Stimulated activated CD4-positive, alpha-beta T cell treated with anti-CD3 and anti-CD28 coated beads, Interleukin-4, amount 100 ng/mL, for 4 hours (primary cell): ENCODE measurements at places on chromosomes 13 and 19.

DNA sequence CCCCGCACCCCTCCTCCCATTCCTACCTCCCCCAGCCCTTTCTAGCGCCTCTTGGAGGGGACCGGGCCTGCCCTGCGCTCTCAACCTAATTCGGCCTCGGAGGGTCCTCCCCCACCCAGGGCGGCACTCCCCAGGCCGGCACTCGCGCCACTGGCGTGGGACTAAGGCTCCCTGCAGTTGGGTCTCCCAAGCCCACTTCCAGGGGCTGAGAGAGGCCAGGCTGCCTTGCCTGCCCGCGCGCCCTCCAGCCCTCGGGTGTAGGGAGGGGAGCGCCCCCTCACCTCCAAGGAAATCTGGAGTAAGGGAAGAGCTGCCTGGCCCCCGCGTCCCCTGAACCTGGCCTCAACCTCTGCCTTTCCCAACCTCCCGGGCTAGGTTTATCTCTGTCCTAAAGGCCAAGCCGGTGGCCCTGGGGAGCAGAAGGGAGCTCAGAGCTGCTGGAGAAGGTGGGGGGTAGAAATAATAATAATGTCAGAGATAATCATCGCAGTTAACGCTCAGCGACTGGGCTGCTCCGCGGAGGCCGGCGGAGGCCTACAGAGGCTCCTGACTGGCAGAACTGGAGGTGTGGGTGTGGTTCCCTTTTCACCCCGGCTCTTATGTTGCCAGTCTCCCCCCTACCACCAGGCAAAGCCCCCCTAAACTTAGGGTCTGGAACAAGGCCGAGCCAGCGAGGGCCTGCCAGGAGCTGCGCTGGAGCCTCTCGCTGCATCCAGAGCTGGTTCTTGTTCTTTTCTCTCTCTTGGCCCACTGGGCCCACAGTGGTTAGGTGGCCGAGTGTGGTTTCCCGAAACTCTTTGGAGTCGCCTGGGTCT lies 9.6 kb downstream of the ZIC2 start:
- no peak for DNase-seq

DNA sequence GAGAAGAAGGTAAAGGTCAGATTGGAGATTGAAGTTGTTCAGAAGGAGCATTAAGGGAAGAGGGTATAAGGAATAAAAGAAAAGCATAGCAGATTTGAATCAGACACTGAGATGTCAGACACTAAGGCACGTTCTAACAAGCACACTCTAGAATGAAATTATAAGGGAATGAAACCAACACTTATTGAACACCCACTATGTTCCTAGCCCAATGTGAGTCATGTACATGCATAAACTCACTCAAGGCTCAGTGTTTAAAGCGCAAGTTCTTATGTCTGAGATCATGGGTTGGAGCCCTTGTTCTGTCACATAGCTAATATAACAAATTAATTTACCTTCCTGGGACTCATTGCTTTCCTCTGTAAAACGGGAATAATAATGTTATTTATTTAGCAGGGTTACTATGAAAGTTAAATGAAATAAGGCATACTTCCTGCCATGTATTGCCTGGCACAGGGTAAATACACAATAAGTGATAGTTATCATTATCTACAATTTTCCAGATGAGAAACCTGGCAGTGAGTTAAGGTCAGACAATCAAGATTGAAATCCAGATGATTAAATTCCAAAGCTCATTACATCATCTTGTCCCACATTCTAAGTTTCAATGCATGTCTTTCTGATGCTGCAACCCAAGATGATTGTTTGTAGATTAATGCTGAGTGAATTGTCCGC lies 68.3 kb upstream of the DACH1 start:
- DNase-seq, result no peak

DNA sequence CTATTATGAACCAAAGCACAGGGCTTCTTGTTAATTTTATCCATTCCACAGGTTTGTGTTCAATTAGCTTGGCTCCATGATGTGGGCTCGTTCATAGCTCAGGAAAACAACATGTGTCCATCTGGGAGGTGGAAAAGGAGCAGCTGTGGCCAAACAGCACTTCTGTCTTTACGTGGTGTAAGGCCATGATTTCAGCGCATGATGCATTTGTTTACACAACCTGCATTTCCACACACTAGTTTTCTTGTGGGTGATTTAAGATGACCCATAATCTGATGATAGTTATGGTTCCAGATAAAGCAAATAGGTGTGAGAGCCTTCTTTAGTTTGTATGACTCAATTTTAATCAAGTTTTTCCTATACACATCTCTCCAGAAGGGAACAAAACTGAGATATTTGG lies 101.7 kb downstream of the TNFRSF19 start:
- DNase-seq, result no peak

- DNase-seq, result no peak
These were observed 168.2 kb downstream of the DNAJC15 start for GRCh38 chr13:43191546-43191945.

DNA sequence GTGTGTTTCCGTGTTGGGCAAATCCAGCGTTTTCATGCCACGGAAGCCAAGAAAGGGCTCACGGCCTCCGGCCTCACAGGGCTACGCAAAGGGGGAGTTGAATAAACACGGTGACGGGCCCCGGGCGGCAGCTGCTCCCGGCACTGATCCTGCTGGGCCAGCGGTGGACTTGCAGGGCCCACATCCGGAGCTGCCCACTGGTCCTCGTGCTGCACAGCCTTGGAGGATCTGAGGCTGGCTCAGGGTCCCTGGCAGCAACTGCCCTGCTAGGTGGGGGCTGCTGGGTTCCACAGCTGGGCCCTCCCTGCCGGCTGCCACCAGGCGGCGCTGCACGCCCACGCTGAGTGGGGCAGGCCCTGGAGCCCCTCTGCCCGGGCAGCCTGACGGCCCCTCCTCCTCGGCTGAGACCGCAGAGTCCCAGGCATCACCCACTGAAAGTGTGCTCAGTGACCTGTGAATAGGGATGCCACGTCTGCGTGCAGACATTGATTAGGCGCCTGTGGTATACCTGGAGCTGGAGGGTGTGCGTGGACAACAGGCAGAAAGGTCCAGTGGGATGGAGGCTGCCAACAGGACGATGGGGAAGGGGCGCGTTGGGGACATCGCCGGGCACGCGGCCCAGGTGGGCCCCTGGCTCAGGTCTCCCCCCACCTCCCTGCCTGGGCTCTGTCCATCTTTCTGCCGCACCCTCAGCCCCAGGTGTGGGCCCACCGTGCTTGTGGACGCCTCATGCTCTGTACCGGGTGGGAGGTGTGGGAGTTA lies 5.3 kb upstream of the HCN2 start:
- DNase-seq, result peak; percentile 67

GRCh38 chr19:38044267-38045111 lies 137.5 kb downstream of the SIPA1L3 start:
- no peak for DNase-seq

DNA sequence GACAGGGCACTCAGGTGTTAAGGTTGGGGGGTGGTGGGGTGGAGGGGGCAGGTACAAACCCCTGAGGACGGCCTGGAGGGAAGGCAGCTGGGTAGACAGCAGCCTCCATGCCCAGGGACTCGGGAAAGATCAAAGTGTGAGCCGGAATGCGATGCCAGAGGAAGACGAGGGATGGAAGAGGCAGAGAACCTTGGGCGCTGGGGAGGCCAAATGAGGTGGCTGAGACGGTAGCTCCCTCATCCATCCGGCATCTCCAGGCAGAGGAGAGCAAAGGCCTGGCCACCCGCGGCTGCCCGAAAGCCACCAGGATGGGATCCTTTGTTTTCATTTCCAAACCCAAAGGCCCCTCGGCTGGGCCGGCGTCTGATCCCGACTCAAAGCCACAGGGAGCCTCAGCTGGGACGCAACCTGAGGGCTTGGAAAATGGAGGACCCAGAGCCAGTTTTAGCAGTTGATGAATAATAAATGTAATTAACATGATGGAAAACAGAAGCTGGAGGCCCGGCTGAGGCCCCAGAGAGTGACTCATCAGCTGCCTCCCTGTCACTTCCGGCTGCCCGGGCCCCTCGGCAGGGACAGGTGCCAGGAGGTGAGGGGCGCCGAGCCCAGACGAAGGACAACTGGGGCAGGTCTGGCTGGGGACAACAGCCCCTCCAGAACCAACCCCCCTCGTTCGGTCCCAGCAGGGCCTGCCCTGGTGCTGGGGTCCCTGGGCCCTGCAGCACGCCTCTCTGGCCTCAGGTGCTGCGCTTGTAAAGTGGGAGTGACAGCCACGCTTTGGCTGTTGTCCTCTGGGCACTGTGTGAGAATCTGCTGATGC lies 61.6 kb downstream of the CEBPG start:
- DNase-seq, result no peak

GRCh38 chr19:58325311-58326022 lies 1.3 kb upstream of the ZSCAN22 start:
- DNase-seq, result peak; percentile 12

DNA sequence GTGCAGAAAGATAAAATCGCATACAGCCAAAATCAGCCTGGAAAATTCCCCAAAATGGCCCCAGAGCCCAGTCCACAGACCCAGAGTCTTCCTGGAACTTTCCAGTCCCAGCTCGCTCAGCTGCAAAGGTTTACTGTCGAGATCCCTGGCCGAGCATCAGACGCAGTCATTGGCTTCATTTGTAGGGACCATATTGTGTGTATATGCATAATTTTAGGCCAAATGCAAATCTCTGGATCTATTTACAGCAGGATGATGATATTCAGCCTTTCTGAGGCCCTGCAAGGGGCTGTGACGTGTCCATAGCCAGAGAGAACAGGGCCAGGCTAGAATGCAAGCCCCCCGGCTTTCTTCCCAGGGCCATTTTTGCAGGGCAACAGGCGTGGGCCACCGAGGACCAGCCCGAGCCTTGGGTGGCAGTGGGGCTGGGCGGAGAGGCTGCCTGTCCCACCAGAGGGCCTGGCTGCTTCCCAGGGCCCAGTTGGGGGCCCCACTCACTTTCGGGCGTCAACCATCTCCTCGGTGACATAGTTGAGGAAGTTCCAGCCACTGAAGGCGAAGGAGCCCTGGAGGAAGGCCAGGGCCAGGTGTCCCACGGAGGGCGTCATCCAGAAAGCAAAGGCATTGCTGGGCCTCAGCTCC lies 13.7 kb downstream of the SLC7A10 start:
- DNase-seq, result no peak

DNA sequence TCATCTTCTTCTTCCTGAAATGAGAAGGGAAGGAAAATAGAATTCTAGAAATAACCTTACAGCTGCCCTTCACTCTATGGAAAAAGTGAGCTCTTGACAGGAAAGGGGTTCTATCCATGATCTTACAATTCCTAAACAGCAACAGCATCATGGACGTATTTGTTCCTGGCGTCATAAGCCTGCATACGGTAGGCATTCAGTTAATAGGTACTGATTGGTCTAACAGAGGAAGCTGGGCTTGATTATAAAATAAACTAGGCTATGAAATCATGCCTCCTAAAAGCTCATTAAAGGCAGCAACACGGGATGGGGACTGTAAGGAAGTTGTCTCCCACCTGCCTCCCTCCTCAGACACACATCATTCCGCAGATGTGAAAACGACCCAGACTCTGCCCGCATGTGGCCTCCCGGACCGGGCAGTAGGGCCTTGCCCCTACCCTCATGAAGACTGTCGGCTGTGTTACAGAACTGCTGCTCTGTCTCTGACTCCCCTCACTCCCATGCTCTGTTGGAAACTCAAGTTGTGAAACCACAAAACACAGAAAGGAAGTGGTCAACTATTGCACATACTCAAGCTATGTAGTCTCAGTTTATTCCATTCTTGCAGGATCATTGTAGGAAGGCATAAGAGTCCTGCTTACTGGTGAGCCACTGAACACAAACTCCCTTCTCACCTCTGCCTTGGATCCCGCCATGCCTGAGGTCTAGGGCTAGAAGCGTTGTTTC lies 129.8 kb downstream of the DLEU7 start:
- peak; percentile 3 for DNase-seq

DNA sequence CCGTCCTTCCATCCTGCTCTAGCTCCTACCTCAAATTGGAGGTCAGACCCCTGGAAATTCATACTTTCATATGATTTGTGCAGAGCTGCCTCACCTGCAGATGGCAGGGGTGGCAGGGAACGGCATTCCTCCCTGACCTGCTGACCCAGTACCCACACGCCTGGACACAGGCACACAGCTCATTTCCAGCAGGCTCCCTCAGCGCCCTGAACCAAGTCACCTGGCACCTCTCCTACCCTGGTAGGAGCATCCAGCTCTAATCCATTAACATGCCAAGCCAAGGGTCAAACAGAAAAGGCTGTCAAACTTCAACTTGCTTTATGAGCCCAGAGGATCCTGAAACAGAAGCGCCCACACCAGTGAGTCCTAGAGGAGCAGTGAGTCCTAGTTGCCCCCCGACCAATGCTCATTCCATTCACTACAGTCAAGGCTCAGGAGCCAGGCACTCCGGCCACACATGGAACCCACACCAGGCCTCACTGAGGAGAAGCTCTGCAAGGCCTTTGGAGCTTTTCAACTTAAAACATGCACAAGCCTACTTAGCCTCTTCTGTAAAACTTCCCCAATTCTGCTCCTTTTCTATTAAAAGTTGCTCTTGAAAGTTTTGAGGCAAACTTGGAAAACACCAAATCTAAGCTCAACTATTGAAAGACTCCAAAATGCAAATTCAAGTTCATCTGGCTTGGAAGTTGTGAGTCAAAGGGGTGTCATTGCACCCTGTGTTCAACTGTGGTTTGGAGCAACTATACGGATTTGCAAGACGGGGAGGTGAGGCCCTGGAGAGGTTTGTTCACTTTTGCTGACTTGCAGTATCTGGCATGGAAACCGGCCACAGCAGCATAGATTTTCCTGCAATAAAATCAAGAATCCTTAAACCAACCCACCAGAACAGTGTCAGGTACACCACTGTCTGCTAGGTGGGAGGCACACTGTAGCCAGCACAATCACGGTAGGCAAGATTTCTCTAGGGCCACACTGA lies 96.7 kb downstream of the CRYL1 start:
- no peak for DNase-seq

DNA sequence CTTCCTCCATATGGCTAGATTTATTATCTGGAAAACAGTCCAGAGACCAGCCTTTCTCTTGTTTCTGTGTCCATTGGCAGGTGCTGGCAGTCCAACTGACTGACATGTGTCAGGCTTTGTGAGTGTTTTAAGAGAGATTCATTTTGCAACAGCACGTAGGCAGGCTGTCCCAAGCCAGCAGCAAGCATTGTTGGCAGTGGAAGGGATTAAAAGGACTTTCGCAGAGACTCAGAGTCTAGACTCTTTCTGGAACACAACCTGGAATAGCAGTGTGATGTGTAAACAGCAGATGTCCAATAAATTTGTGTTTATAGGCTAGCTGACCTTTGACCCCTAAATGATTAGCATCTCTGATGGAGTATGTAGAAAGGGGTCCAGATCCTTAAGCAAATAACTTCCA lies 222.2 kb upstream of the SERP2 start:
- DNase-seq, result no peak

DNA sequence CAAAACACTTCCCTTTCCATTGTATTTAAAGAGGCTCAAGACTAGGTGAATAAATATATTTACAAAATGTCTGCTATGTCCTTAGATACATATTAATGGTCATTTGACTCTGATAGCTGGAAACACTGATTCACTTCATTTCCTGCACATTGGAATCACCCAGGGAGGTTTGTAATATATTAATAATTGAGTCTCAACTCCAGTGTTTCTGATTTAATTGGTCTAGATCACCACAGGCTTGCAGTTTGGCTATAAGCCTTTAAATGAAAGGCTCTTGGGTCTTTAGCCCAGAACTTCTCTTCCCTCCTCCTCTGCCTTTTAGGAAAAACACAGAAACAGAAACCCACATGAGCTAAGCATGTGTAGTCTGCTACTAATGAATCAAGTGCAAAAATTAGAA lies 378.0 kb downstream of the TBC1D4 start:
- DNase-seq, result no peak
